ENCODE measurements at places on chromosomes 16 and 17.

- DNase-seq = peak; percentile 30
Observed at GRCh38 chr17:62725791-62726249, 82.3 kb downstream of the MARCHF10 start.

DNA sequence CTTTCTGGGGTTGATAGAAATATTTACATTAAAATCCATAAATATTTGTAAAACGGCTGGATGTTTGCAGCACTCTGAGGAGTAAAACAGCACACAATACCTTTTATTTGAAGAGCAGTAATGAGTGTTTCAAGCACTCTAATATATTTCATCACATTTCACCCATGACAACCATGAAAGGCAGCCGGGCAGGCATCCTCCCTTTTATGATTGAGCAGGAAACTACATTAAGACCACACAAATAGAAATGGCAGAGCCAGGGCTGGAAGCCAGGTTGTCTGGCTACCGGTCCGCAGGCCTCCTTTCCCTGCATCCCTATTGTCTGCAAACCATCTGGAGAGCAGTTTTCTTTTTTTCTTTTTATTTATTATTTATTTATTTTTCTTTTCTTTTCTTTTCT lies 23.1 kb upstream of the GPRC5C start:
- no peak for DNase-seq

DNA sequence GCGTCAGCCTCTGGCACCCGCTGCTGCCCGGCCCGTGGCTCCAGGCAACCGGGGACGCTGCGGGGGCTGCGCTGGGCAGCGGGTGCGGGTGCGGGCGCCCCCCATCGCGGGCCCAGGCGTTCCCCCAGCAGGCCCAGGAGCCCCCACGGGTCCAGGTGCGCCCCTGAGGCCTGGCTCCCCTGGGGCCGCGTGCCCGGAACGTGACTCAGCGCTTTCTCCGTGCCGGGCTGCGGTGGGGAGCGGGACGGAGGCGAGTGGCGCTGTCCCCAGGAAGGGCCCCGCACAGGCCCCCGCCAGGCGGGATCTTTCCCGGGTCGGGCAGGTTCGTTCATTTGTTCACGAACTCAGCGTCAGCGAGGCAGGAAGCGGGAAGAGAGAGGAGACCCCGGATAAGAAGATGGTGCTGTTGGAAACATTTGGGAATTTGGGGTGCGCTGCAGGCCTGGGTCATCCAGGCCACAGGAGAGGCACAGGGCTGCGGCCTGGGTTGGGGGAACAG lies 18.4 kb upstream of the EXOC7 start:
- DNase-seq = no peak

GRCh38 chr16:78538919-78539318 lies 439.5 kb downstream of the WWOX start:
- DNase-seq = peak; percentile 66

DNA sequence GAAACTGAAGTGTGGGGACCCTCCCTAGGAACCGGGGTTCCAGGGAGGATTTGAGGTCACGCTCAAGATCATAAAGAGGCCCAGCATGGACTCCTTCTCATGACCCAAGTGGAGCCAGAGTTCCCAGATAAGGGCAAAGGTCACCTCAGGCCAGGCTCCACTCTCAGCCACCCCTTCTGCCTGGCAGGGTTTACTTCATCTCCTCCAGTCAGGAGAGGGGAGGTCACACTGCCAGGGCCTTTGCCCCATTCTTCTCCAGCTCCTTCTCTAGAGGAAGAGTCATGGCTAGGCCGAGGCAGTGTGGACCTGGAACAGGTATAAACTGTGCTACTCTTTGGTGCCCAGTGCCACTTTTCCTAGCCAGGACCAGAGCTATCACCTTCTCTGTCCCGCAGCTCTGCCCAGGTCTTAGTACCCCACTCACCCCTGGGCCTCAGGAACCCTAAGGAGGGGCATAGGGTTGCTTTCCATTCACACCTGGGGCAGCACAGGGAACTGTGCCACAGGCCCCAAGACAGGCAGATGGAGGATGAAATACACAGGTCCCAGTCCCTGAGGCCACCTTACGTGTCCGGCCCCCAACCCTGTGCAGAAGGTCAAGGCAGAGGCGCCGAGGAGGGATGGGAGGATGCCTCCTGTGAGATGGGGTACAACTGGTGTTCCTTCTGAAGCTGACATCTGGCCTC lies 879 bp upstream of the ACSF2 start:
- DNase-seq = peak; percentile 35

GRCh38 chr17:36730857-36731490 lies 129.6 kb downstream of the MRM1 start:
- DNase-seq = no peak

- DNase-seq = no peak
Observed at GRCh38 chr16:86101897-86102157, 202.9 kb downstream of the IRF8 start.

DNA sequence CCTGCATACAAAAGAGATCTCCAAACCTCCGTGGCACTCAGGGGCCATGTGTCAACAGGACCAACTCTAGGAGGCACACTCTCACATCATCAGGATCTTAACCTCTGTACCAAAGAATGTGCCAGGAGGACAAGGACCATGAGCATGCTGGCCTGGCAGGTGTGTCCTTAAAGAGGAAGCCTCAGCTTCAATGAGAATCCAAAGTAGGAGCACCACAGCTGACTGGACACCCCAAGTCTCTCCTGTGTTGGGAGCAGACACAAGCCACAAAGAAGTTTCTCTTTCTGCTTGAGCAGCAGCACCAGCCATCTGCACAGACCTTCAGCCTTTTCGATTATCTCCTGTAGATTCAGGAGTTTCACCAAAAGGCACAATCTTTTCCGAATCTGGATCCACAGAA lies 1734.5 kb downstream of the TP53TG3F start:
- no peak for DNase-seq

GRCh38 chr16:13136901-13137300 lies 235.5 kb downstream of the SHISA9 start:
- DNase-seq = no peak

DNA sequence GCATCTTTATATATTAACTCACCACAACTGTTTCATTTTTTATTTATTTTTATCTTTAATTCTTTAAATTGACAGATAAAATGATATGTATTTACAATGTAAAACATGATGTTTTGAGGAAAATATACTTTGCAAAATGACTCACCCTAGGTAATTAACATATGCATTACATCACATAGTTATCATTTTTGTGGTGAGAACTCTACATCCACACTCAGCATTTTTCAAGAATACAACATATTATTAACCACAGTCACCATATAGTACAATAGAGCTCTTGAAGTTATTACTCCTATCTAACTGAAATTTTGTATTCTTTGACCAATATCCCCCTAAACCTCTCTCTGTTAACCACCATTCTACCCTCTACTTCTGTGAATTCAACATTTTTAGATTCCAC lies 194.7 kb upstream of the KIF2B start:
- DNase-seq = no peak

GRCh38 chr17:6314311-6314710 lies 120.6 kb downstream of the AIPL1 start:
- DNase-seq = no peak

- no peak for DNase-seq
Observed at GRCh38 chr16:87583453-87584131, 18.7 kb upstream of the JPH3 start.

DNA sequence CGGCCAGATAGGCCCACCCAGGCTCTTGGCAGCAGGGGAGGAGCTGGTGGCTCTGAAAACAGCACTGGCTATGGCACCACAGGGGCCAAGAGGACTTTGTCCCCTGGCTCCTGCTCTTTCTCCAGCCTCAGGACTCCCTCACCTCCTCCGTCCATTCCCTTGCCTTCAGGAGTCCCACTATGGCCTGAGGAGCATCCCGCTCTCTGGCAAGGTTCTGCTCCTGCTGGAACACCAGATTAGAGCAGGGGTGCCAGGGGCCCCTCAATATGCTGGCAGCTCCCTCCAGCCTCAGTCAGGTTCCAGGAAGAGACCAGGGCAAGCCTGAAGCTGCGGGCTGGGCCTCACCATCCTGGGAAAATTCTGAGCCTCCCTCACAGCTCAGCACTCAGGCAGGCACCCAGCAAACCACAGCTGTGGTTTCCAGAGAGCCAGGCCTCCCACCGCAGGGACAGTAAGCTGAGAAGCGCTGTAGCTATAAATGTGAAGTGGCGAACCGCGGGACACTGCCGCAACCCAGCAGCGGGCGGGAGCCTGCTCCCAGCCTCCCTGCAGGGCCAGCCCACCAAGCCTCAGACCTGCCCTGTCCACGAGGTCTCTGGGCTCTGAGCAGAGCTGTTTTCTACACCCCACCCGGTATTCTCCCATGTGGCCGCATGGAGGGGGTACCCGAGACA lies 25.7 kb downstream of the C17orf100 start:
- DNase-seq = no peak

DNA sequence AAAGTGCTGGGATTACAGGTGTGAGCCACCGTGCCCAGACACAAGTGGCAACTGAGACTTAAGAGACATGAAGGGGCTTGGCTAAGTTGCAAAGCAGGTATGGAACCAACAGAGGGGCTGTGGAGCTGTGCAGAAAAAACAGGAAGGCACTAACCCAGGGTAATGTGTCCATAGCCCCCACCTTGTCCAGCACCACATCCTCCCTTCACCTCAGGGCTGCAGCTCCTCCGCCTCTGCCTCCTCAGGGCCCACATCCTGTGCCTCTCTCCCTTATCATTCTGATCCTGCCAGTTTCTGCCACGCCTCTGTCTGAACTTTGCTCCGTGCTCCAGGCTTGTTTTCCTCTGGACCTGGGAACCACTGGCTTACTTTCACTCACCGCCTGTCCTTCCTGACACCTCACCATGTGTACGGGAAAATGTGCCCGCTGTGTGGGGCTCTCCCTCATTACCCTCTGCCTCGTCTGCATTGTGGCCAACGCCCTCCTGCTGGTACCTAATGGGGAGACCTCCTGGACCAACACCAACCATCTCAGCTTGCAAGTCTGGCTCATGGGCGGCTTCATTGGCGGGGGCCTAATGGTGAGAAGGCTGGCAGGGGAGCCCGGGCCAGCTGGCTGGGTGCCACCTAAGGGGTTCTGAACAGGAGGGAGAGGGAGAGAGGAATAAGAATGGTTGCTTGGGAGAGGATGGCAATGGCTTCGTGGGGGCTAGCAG lies at the start of gene TM4SF5:
TM4SF5 (plus strand) TSS at position 368 of the 716 bp plus-strand sequence; CDS start at position 405, 37 bp downstream.
- no peak for DNase-seq

- DNase-seq = no peak
Observed at GRCh38 chr17:7141824-7142223, 27.2 kb upstream of the ASGR2 start.

DNA sequence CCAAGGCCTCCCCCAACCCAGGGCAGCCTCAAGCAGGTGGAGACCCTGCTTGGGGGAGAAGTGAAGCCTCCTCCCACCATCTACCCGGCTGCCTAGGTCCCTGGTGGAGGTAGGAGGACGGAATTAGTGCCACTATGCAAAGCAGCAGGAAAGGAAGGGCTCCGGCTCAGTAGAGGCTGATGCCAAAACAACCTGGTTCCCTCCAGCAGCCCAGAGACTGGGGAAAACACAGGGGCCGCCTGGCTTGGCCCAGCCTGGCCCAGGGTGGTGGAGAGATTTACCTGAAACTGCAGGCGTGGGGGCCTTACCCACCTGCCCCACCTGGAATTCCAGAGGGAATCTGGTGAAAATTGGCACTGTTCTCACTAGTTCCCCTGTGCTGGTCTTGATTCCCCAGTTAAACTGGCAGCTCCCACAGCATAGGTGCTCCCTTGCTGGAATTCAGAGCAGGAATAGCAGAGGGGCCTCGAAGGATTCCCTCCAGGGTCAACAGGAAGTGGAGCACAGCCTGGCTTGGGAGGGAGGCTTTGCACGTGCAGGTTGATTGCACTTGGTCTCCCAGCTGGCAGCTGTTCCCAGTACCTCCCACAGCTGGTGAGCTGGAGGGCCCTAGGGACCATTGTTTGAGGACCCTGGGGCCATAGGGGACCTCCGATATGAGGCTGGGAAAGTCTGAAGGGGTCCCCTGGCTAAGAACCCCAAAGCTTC lies 4.5 kb downstream of the CD79B start:
- no peak for DNase-seq

DNA sequence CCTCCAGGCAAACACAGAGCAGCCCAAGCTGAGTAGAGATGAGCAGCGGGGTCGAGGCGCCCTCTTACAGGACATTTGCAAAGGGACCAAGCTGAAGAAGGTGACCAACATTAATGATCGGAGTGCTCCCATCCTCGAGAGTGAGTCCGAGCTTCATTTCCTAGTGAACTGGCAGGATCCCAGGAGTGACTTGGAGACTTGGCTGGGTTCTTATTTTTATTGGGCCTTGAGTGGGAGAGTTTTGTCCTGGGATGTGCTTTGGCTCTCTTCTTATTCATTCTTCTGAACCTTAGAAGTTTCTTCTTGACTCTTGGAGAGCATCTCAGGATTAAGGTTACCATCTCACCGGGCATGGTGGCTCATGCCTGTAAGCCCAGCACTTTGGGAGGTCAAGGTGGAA lies 27.2 kb upstream of the CDC6 start:
- DNase-seq = no peak

DNA sequence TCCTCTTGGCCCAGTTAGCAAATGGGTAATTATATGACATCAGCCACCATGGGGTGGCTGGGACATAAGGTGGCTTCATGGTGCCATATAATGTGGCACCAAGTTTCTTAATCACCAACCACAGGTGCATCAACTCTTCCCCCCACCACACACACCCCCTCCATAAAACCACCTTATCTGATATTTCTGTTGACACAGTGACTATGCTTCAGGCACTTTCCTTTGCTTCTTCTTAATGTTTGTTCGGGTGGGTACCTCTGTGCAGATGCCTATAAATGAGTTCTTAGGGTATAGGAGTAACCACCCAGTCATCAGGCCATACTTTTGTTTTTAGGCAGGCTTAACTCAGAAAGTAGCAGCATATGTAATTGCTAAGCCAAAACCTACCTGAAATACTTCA lies 29.5 kb downstream of the RNF43 start:
- no peak for DNase-seq

- DNase-seq = no peak
Observed at GRCh38 chr17:40602445-40603443, 37.5 kb upstream of the CCR7 start.

DNA sequence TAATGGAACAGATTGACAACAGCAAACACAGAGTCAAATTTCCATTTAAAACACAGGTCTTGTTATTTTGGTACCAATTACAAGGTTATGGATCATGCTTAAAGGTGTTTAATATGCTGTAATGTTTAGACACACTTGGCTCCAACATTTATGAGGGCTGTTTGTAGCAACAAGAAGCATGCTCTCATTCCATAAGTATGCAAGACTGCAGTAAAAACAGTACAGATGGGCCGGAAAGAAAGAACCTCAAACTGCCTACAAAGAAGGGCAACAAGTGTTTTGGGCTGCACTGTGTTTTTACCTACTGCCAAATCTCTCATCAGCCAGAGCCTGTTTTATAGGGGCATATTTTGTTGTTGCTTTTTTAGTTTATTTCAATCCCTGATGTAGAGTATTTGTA lies 100.5 kb upstream of the HS3ST3A1 start:
- DNase-seq = no peak

Measured in suppressor macrophage treated with lipopolysaccharide for 1 hour (primary cell).